GM23248 (cell line): ENCODE measurements at places on chromosomes 3 and 15. TPM values are rescaled to one million over a fixed set of nuclear protein-coding genes. Genes with fewer than 3 reads are reported as not detected.
A peak's percentile ranks its signal among the peaks of the same experiment; 100 is the strongest.

GRCh38 chr15:75030424-75030823 lies 7.0 kb downstream of the PPCDC start:
- H3K36me3 ChIP-seq = no peaks in the 10 kb centered on the region
- no peaks in the 10 kb centered on the region for H3K27me3 ChIP-seq
- H3K4me1 ChIP-seq = peaks cover 9% of the 10 kb centered on the region
- DNase-seq = no peak
- H3K27ac ChIP-seq = no peak overlapping the region

RASL12 gene
- not detected in 2 replicates for total RNA-seq

- no peaks in the 10 kb centered on the region for H3K27me3 ChIP-seq
- peaks cover 22% of the 10 kb centered on the region for H3K36me3 ChIP-seq
- H3K4me3 ChIP-seq = no peak overlapping the region
- no peaks in the 10 kb centered on the region for H3K4me1 ChIP-seq
- no peak overlapping the region for H3K27ac ChIP-seq
- DNase-seq = no peak
Observed at GRCh38 chr3:182895513-182896112, 84.7 kb downstream of the DCUN1D1 start.

DNA sequence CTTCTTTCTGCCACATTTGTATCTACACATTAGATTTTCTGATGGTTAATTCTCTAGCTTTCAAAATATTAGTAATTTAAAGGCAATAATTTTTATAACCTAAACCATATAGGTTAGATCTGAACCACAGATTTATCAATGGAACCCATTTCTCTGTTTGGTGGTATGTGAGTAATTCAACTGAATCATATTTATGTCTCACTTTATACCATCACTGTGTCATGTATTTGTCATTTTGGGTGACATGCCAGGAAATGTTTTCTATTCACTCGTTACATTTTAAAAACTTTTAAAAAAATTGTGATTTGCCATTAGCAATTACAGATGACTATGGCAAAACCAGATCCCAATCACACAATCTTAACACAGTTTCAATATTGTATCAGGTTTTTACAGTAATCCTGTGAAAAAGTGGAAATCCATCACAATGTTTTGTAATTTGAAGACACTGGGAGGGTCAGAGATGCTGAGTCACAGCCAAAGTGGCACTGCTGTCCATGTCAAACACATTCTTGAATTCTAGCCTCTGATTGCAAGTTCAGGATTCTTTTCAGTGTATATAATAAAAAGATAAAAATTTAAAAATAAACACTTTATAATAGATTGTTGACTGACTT lies 356.0 kb upstream of the RBMS3 start:
- peak overlapping the region; percentile 43; the same call in 1 of the 2 replicates for H3K27ac ChIP-seq
- peak overlapping the region; percentile 24; the same call in 1 of the 2 replicates for H3K4me3 ChIP-seq
- H3K27me3 ChIP-seq = no peaks in the 10 kb centered on the region
- peaks cover 12% of the 10 kb centered on the region for H3K4me1 ChIP-seq
- no peaks in the 10 kb centered on the region for H3K36me3 ChIP-seq
- peak; percentile 73 for DNase-seq

CLDN1 gene
- 0.32 and 0.38 TPM in 2 replicates for total RNA-seq

GRCh38 chr3:33211444-33211843 lies 7.2 kb downstream of the SUSD5 start:
- peaks cover 4% of the 10 kb centered on the region; the same call in 1 of the 2 replicates for H3K4me1 ChIP-seq
- DNase-seq = peak; percentile 84
- H3K4me3 ChIP-seq = no peak overlapping the region
- H3K27ac ChIP-seq = 0 out of 2 replicates have a peak overlapping the region, but pooled peaks have one; percentile 14

ALG1L2 gene
- not detected in 2 replicates for total RNA-seq

GRCh38 chr3:171846597-171846996 lies 3.4 kb downstream of the TMEM212 start:
- H3K4me3 ChIP-seq = no peak overlapping the region

PFN2 gene
- total RNA-seq = 174 and 224 TPM in 2 replicates

GRCh38 chr15:98952381-98952803 lies 55.2 kb downstream of the PGPEP1L start:
- no peak for DNase-seq
- peaks cover 26% of the 10 kb centered on the region; the same call in 1 of the 2 replicates for H3K36me3 ChIP-seq
- no peak overlapping the region for H3K4me3 ChIP-seq
- H3K27ac ChIP-seq = no peak overlapping the region

DNA sequence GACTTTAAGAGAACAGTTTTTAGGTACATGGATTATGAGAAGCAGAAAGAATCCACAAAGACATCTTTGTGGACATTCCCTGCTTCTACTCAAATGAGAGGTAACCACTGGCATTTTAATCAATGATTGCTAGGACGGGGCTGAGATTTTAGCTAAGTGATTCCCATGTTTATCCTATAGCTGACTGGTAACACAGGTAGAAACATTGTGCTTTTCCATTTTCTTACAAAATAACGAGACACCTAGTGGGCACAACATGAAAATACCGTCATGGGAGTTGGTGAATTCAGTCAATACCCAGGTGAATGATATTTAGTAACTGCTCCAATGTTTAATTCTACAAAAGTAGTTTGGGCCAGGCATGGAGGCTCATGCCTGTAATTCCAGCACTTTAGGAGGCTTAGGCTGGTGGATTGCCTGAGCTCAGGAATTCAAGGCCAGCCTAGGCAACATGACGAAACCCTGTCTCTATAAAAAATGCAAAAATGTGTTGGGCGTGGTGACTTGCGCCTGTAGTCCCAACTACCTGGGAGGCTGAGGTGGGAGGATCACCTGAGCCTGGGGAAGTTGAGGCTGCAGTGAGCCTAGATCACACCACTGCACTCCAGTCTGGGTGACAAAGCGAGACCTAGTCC lies 37.2 kb upstream of the DENND4A start:
- no peaks in the 10 kb centered on the region for H3K27me3 ChIP-seq
- peaks cover 12% of the 10 kb centered on the region for H3K4me1 ChIP-seq
- peak; percentile 30 for DNase-seq
